ENCODE measurements at places on chromosomes 6 and 20.

DNA sequence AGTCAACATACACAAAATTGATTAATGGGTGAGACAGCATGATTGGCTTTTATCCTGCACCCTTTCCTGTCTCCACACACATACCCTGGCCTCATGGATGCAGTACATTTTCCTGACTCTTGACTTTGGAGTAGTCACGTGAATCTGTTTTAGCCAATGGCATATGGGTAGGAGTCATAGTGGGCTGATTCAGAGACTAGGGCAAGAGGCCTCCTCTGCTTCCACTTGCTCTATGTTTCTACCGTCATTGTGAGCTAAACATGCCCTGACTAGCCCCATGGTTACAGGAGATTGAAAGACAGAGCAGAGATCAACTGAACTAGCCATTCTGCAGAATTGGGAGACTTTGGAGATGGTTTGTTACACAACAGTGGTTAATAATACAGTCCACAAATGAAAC is 850.0 kb downstream of the DHX35 start:
- DNase-seq: no peak

DNA sequence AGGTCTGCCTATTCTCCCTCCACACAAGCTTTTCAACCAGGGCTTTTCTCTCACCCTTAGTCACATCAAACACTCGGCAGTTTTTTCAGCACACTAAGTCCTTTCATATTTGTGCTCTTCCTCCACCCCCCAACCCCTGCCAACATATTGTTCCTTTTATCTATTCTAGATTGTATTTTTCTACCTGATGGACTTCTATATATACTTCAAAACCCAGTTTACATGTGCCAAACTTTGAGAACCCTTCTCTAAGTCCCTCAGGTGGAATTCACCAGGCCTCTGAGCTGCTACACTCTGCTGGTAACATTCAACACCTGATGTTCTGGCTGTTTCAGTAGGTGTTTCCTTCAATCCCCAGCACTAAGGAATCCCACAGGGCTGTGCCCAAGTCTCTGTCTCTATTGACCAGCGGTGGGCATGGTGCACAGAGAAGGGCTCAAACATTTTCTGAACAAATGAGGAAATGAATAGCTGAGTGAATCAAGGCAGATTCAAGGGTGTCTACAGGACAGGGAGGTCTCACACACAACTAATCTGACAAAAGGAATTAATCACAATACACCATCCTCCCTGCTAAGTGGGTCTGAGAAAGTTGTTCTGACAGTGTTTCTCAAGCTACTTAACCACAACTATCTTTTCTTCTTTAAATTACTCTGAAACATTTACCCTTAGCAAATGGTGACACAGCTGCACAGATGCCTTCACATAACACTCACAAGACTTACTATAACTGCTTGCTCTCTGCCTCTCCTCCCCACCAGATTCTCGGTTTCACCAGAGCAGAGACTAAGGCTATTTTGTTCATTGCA is 166.5 kb downstream of the TSHZ2 start:
- DNase-seq: no peak

- DNase-seq: no peak
Observed at GRCh38 chr6:84390851-84391250, 163.4 kb upstream of the CEP162 start.

GRCh38 chr20:9070304-9070703 is 1.4 kb downstream of the PLCB4 start:
- DNase-seq: no peak

DNA sequence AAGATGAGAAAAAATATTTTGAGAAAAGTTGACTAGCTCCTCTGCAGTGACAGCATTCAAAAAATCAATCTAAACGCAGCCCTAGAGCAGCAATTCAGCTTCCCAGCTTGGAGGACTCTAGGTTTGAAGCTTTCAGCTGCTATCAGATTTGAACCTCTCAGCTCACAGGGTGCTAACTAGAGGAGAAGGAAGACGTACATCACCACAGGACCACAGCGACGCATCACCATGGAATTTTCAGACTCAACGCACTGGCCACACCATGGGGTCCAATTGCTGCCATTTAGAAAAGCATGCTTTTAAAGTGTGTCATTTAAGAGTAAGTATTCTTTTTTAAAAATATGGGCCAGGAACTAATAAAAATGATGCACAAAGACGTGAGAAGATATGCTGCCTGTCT is 45.0 kb upstream of the FUCA2 start:
- DNase-seq: no peak

- DNase-seq: no peak
Observed at GRCh38 chr20:1304710-1305515, 24.0 kb downstream of the SDCBP2 start.

- no peak for DNase-seq
Observed at GRCh38 chr6:44641344-44642031, 254.0 kb downstream of the CDC5L start.

GRCh38 chr20:58993332-58994248 is 12.5 kb downstream of the NELFCD start:
- DNase-seq: no peak
